ENCODE measurements at places on chromosomes 5 and 9.

- no peak for DNase-seq
Measured at GRCh38 chr5:15105799-15106393, 234.3 kb upstream of the ANKH start.

DNA sequence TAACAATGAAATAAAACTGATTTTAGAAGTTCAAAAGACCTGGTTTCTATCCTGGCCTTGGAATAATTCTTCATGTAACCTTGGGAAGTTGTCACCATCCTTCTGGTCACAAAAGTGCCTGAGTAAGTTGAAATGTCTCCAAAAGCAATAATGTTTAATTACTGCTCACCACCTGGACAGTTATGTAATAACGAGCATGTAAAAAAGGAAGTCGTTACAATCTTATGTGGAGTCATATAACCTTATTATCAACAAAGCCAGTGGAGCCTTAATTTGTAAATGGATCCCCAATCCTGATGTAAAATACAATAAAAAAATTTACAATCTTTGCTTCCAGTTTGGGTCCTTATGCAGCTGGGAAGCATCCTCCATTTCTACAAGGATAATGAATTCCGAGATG, 64.2 kb upstream of the GPR151 start:
- no peak for DNase-seq

GRCh38 chr5:145027286-145027685, 807.9 kb downstream of the PRELID2 start:
- DNase-seq = no peak

- DNase-seq = no peak
Measured at GRCh38 chr5:157845914-157846598, 12.9 kb downstream of the CLINT1 start.

DNA sequence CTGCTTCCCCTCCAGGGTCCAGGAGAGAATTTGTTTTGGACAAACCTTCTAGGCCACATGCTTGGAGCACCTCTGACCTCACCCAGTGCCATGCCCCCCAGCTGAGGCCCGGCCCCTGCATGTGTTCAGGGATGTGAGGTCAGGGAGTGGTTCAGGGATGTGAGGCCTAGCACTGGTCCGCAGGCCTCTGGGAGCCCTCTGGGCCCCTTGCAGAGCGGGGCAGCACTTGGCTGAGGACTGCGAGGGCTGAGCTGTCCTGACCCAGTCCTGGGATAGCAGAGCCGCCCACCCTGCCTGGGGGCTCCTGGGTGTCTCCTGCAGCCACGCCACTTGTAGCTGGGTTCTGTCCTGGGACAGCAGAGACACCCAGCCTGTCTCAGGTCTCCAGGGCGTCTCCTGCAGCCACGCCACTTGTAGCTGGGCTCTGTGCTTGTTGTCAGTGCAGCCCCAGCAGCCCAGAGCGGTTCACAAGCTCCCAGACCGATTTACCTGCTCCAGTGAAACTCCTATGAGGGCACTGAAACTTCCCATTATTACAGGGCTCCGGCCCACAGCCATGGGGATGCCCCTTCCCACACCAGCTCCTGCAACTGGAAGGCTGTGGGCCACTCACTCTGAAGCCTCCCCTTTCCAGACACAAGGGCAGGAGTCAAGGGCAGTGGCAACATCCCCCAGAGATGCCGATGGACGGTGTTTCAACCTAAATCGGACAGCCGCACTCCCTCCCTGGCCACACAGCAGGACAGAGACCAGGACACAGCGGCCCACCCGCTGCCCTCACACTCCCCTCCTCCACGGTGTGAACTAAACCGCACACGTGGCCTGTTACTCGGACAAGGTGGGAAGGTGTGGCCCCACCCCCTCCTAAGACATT, 5.4 kb upstream of the CEP72 start:
- no peak for DNase-seq

GRCh38 chr9:114496011-114496410, 9.3 kb downstream of the WHRN start:
- no peak for DNase-seq

- no peak for DNase-seq
Measured at GRCh38 chr5:88808153-88808552, 74.8 kb downstream of the MEF2C start.
